Spinal cord (tissue), 10 donors: ENCODE measurements at places on chromosomes 13 and 19. TPM values are rescaled to one million over a fixed set of nuclear protein-coding genes. Genes with fewer than 3 reads are reported as not detected.

RNF225 gene
- not detected for total RNA-seq

HIPK4 gene
- total RNA-seq, result 0.11 TPM

- no peak for DNase-seq
Observed at GRCh38 chr13:101416181-101417042, at the start of gene NALCN. TSS of gene NALCN (minus strand) at chr13:101416508. CDS start at chr13:101399126, 17,382 bp downstream.

DNA sequence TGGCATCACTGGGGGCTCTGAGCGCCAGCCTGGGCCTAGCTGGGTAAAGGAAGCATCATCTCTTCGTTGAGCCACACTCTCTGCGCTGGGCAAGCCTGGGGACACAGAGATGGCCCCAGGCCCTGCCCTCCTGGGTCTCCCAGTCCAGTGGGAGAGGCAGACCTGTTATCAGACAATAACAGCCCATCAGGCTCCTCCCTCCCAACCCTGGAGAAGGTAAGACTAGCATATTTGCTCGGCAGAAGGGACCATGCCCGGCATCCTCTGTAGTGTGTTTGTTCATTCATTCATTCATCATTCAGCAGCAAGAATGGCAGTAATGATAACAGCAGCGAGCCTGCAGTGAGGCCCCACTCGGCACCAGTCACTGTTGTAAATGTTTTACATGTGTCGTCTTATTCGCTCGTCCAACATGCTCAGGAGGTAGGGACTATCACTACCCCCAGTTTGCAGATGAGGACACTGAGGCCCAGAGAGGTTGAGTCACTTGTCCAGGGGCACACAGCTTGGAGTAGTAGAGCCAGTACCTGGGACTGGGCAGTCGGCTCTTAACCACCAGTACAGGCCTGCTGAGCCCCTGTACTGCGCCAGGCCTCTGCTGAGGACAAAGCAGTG lies 33.2 kb downstream of the PAK4 start:
- no peak for DNase-seq

DNA sequence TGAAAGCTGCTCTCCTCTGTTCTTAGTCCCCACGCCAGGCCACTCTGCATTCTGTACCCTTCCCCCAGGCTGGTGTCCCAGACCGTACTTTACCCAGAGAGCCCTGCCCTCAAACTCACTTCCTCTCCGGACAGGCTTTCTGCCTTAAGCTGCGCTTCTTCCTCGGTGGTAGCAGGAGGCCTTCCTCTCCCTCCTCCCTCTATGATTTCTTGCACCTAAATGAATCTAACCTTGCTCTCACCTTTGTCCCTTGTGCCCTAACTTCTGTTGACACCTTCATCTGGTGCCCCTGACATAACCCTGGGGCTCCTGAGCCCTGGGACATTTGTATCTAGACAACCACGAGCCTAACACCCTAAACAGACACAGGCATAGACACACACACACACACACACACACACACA lies 29.6 kb upstream of the CEACAM21 start:
- no peak for DNase-seq

CLEC4M gene
- 0.33 TPM for total RNA-seq

GRCh38 chr13:100245104-100245503 lies 156.2 kb downstream of the PCCA start:
- DNase-seq, result no peak

GRCh38 chr19:29515233-29515619 lies 10.6 kb upstream of the VSTM2B start:
- DNase-seq, result no peak

SIGLEC10 gene
- 3.7 TPM for total RNA-seq

DNA sequence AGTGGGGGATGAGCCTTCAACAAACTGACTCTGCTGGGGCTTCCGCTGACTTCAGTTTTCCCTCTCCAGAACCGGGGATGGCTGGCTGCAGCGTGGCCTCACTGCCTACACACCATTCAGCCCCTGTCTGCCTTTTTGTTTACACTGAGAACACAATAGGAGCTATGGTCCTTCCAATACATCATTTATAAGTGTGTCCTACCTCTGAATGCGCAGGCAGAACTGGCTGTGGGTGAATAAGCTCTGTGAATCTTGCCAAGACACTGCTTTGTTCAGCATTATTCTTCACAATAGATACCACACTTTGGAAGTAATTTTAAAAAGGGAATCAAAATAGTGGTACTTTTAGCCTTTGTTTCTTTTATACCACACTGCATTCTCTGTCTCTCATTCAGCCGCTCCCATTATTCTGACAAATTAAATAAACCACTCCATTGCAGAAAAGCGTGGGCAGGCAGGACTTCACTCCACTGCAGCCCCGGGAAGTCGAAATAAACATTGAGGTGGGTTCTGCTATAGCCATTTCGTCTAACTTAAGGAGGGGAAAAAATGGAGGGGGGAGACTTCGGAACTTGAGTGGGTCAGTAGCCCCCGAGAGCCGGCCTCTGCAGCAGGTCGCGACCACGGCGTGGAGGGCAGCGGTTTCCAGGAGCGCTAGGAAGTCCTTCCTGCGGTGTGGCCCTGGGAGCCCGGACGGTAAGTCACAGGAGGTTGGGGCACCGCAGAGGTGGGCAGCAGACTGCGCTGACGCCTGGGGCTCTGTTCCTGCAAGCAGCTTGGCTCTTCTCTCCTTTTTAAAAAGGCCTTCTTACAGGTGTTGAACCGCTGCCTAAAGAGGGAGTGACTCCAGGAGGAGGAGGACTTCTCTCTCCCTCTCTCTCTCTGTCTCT lies 94.8 kb upstream of the SOX1 start:
- DNase-seq, result no peak

GRCh38 chr19:10432736-10433130 lies 12.4 kb downstream of the PDE4A start:
- DNase-seq, result no peak

ZNF880 gene
- total RNA-seq, result 56.7 TPM

GRCh38 chr19:2728783-2729387 lies 7.7 kb upstream of the DIRAS1 start:
- DNase-seq, result no peak

DNA sequence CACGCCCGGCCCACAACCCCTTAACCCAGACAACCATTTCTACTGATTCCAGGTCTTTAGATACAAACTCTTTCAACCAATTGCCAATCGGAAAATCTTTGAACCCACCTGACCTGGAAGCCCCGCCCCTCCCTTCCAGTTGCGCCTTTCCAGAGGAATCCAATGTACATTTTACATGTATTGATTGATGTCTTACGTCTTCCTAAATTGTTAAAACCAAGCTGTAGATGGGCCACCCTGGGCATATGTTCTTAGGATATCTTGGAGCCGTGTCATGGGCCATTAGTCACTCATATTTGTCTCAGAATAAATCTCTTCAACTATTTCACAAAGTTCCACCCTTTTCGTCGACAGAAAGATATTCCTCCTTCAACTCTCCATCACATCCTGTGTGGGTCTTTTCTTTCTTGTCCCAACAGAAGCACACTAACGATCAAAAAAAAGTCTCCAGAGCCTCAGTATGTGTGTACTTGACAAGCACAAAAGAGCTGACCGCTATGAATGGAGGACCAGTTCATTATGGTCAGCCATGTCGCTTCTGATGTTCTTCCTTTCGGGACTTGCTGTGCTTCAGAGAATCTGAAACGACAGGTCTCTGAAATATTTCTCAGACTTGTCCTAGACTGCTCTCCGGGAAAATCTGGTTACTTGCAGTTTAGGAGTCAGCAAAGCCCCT lies 601 bp upstream of the ZNF749 start:
- no peak for DNase-seq

EMC10 gene
- total RNA-seq, result 78.4 TPM

CACNA1A gene
- 39.8 TPM for total RNA-seq

CGB5 gene
- 1.4 TPM for total RNA-seq

GRCh38 chr13:78610381-78610883 lies 7.1 kb upstream of the POU4F1 start:
- no peak for DNase-seq

IFNL1 gene
- total RNA-seq, result not detected

GRCh38 chr19:14654786-14655560 lies 19.7 kb downstream of the ADGRE3 start:
- DNase-seq, result no peak

DNA sequence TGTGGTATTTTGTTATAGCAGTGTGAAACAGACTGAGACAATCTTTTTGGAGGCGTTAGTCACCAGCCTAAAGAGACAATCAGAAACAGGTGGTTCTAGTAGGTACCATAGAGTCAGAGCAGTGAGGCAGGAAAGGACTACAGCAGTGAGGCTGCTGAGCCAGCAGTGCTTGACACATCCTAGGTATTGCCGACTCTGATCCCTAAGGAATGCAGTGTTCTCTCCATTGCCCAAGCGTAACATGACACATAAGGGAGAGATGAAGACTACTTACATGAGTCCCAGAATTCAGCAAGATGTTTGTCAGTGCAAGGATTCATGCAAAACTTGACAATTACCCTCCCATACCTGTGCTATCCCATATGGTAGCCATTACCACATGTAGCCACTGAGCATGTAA lies 62.4 kb upstream of the XPO4 start:
- DNase-seq, result no peak

DNA sequence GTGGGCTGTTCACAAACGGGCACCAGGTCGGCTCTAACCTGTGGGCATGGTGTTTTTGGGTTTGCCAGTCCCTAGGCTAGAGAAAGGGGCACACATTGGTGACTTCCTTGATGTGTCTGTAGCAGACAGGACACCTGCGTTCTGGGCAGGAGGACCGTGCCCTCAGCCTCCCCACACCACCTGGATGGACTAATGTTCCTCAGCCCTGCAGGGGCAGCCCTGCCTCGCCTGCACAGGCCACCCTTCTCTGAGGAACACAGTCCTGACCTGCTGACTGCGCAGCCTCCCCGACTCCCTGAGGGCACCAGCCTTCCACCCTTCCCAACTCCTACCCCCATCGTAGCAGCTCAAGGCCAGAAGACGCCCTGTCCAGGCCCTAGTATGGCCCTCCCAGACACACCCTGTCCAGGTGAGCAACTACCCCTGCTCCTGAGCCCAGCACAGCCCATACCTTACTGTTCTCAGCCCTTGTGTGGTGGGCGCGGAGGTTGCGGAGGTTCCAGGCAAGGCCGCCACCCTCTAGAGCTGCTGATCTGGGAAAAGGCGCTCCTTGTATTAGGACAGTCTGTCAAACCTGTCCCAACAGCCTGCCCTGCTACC lies 55.7 kb downstream of the GGACT start:
- DNase-seq, result no peak

DMKN gene
- total RNA-seq, result 10.4 TPM

FAM216B gene
- 5.6 TPM for total RNA-seq

DNA sequence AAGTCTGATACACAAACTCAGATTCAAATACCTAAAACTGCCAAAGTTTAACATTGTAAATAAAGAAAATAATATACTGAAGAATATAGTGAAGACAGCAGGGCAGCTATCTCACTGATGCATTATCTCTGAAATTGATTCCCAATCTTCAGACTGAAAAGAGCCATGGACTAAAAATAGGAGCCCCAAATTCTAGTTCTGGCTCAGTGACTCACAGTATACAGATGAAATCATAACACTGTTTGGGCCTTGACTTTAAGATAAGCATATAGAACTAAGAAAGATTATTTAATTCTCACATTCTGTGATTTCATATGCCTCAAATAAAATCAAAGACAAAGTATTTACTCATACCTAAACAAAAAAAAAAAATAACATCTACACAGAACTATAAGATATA lies 53.9 kb downstream of the RBM26 start:
- DNase-seq, result no peak

DNA sequence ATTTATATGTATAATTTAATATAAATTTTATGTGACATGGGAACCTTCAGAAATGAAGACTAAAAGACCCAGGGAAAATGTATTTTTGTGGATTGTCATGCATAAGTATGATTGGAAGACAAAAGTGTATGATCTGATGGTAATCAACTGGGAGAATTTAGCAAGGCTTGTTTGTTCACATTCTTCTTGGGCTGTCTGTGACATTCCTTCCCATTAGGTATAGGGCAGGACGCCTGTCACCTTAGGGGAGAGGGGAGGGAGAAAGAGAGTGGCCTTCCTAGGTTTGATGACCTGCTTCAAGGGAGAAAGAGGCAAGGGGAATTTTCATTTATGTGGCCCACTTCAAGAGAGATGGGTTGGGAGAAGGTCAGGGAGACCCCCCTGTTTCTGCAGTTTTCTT lies 22.4 kb downstream of the PIBF1 start:
- no peak for DNase-seq

C2CD4C gene
- total RNA-seq, result 8.7 TPM

GRCh38 chr13:86445672-86446071 lies 646.5 kb upstream of the SLITRK6 start:
- no peak for DNase-seq

- peak; percentile 72 for DNase-seq
Observed at GRCh38 chr19:1252221-1252820, 3.9 kb downstream of the MIDN start.

DNA sequence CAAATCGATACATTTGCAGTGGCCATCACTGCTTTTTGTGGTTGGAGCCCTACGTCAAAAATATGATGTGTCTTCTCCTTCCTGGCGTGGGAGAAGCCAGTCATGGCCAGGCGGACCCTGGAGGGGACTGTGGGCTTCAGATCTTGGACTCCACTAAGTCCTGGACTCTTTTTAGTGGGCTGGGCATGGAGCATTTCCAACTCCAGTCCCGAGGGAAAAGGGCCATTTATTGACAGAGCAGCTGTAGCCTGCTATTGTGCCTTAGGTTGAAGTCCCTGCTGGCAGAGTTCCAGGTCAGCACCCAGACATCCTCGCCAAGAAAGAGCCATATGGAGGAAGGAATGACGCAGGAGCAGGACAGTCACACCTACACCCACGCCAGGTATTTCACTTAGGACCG lies 179.2 kb upstream of the ZNF507 start:
- DNase-seq, result no peak

DNA sequence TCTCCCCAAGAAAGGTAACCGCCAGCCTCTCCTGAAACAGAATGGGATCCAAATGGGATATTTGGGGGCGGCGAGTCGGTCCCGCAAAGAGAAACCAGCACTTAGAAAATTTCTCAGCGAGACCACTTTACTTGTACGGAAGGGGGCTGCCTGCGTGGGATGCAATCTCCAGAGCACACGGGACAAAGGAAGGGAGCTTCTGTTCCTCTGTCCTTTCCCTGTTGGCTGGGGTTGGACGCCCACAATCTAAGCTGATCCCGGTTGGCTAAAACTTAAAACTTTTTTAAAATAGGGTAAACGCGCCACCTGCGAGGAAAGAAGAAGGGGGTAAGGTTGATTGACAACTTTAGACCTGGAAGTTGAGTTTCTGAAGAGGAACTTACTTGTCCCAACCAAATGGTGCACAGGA lies 826 bp upstream of the BSG start:
- no peak for DNase-seq

- DNase-seq, result no peak
Observed at GRCh38 chr19:5913739-5914357, at the start of gene CAPS. TSS of gene CAPS (plus strand) at chr19:5914254. CDS start at chr19:5914407, 153 bp downstream.

GRCh38 chr13:54640719-54641118 lies 1612.1 kb downstream of the OLFM4 start:
- no peak for DNase-seq

DNA sequence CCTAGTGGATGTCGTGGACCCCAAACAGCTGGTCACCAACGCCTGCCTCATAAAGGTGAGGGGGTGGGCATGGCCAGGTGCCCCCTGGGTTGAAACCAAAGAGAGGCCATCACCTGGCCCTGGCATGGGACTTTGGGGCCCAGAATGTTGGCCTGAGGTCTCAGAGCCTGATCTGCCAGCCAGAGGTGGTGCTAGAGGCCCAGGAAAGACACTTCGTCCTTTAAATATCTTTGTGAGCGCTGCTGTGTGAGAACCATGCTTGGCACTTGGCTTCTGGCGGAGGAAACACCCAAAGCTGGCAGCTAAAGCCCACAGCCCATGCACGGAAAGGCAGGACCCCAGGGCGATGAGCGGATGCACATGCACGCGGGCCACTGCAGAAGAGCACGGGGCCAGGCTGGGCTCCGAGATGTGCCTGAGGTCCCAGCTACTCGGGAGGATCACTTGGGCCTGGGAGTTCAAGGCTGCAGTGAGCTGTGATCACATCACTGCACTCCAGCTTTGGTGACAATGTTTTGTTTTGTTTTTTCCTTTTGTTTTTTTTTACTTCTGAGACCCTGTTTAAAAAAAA lies 4.3 kb upstream of the ADM5 start:
- DNase-seq, result no peak

KLK14 gene
- total RNA-seq, result not detected
